ENCODE measurements at places on chromosomes 5 and 9.
A peak's percentile ranks its signal among the peaks of the same experiment; 100 is the strongest.

DNA sequence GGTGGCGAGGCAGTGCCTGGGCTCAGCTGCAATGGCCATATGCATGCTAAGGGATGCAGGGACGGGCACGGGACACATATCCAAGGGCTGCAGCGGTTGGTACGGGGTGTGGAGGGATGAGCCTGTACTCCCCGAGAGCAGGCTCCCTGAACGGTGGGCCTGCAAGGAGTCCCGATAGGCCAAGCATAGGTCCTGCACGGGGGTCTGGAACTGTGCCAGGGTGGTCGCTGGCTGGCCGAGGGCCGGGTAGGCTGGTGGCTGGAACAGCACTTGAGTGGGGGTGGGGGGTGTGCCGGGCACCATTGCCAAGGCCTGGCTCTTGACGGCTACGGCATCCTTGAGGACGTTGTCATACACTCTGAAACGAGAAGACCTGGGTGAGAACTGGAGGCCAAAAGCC, 24.1 kb downstream of the FABP6 start:
- DNase-seq: no peak

- DNase-seq: no peak
These were observed 206.1 kb upstream of the ZNF608 start for GRCh38 chr5:124952566-124952965.

- DNase-seq: no peak
These were observed 10.8 kb upstream of the CCDC69 start for GRCh38 chr5:151234476-151235238.

DNA sequence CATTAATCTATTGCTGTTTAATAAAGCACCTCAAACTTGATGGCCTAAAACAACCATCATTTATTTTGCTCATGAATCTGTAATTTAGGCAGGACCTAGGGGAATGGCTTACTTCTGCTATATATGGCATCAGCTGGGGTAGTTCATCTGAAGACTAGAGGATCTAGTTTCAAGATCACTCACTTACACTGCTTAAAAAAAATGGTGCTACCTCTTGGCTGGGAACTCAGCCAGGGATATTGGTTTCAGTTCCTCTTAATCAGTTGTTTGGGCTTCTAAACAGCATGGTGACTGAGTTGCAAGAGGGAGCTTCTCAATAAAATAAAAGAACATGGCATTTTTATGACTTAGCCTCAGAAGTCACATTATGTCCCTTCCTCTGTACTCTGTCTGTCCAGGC, 142.0 kb downstream of the FAM114A2 start:
- DNase-seq: no peak

DNA sequence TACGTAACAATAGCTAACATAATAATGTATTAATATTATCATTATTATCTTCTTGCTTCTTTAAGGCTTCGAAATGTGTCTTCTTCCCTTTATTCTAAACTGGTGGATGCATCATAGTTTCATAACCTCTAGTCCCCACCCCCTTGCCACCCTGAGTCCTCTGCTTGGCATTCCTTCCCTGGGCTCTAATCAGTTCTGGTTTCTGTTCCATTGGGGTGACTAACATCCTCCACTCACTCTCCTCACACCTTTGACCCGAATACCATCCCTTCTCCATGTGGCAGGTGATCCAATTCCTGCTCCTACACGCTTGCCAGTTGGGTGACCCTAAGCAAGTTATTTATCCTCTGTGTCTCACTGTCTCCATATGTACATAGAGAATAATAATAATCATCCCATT, 286.1 kb downstream of the TRPM3 start:
- DNase-seq: no peak

DNA sequence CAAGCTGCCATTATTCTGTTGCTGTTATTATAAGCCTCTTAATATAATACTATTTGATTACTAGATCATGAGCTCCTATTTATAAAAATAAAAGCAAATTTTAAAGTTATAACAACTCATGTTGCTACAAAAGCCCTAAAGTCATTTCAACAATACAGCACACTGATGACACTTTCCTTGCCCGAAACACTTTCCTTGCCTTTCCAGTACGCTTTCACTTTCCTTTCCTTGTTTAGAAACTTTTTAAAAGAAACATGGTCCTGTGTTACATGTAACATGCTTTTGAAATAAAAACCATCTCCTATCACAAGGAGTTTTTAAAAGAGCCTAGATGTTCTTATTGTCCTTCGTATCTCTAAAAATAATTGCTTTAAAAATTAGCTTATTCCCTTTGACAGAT, 688.4 kb downstream of the PTPRD start:
- no peak for DNase-seq

- DNase-seq: no peak
These were observed 106.2 kb upstream of the TXNDC8 start for GRCh38 chr9:110443866-110444220.

- peak; percentile 24 for DNase-seq
These were observed 83.0 kb upstream of the PRLR start for GRCh38 chr5:35313291-35313690.

DNA sequence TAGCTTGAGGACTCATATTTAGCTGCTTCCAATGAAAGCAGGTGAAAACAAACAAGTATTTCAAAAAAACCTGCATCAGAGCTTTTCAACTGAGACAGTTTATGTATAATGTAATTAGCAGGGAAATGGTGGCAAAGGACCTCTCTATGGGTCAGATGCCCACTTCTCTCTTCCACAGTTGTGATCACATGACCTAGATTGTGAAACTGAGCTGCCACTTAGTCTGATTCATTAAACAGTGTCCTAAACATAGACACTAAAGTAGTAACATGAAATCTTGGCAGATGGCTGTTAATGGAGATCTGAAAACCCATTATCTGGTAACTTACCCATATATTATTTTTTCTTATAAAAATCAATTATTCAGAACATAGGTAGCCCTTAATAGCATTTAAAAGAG, 663.6 kb upstream of the RIOK2 start:
- no peak for DNase-seq

DNA sequence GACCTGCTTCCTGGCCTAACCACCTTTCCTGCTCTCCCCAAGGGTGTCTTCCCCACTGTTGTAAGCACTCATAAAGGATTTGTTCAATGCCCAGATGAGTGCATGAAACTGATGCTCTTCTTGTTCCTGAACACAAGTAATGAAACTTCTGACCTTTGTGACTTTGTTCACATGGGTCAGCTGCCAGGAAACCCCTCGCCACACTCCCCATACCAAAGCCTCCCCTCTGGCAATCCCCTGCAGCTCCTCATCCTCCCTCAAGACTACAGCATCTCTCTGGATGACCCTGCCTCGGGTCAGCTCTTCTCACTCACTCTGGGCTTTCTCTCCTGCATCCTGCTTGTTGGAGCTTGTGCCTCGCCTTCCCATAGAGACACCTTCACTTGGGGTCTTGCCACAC, 72.2 kb upstream of the SPTLC1 start:
- no peak for DNase-seq

- no peak for DNase-seq
These were observed 69.3 kb downstream of the CTSL start for GRCh38 chr9:87795178-87795577.

DNA sequence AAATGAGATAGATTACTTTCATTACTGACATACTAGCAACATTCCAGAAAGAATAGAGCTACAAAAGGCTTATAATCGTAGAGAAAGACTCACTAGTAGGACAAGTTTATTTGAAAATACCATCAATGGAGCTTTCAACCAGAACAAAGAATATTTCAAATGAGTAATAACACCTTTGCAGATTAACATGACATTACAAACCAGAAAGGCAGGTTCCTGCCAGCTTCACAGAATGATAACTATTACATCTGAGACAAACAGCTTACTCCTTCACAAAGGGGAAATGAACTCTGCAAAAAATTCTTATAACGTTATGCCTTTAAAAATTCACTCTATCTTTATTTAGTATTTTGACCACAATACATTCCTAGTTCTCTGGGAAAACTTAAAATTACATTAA, 103.1 kb downstream of the EPB41L4A start:
- DNase-seq: no peak

DNA sequence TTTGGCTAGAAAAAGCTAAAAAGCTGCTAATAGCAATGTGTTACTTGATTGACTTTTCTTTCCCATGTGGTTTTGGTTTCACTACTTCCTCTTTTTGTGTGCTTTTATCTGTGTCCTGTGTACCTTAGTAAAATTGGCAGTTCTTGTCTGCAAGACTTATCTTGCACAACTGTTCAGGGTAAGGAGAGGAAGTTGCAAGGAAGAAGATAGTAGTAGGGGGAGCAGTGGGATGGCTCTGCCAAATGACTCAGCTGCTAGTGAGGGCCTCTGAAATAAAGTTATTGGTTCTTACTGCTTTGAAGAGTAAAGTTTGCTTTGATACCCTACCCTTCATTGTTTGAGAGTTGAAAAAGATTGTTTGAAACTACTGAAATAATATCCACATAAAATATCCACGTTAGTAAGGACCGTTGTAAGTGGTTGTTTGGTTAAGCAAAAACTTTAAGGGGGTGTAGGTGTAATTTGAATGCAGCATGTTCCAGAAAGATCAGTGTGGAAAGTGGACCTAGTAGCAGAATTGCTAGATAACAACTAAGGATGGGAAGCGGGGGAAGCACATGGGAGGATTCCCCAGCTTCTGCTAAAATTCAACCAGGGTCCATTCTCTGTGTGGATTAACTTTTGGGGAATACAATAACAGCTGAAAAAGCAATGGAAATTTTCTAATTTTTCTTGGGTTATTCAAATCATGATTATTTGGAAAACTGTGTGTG, 123.5 kb downstream of the SCAMP1 start:
- no peak for DNase-seq

DNA sequence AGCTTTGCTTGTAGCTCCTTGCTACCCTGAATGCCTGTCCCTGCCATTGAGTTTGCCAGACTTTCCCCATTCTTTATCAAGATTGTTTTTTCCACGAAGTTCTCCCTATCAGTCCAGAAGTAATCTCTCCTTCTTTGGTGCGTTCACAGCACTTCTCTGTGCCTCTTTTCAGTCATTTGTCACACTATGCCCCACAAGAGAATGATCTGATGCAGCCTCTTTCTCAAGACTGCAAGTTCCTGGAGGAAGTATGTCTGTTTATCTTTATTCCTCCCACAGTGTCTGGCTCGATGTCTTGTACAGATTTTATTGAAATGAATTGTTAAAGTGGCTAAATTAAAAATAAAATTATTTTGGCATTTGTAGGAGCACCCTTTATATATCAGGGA, 99.3 kb downstream of the CCDC192 start:
- no peak for DNase-seq

DNA sequence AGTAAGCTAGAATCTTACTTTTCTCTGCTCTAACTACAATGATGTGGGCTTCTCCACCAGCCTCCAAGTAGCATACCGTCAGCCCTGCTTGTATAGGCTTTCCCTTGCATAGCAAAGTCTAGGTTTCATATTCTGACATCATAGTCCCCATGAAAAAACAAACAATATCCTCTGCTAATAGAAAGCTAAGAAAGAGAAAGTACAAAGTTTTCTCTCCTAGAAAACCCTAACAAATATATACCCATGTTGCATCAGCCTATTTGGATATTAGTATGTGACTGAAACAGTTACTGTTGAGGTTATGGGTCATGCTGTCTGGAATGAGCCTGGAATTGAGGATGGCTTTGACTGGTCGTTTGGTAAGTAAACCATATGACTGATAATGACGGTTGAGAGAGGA, 1696.0 kb downstream of the MAT2B start:
- DNase-seq: no peak

DNA sequence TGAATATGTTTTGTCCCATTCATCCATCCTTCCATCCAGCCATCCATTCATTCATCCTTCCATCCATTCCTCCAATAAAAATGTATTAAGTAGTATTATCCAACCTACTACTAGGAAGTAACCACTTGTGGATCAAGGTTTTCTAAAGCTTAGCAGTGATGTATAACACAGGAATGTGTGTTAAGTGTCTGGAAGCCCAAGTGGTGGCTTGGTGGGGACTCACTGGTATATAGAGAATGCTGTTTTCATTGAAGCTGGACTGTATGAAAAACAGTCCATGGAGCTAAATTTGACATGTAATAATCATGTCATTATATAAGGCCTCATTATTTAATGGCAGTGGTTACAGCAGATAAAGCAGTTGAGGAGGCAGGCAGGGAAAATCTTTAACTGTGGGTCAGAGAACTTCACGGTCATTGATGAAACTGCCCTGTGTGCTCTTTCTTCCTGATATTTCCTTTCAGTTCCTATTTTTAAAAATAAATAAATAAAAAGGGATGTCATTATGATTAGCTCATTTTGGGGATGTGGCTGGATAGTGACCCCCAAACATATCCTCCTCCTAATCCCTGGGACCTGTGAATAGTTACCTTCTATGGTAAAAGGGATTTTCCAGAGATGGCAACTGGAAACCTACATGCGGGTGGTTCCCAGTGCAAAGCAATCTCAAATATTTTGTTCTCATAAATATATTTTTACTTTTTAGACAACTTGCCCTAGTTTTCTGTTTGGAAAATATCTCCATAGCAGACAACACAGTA, 82.3 kb downstream of the DAPK1 start:
- DNase-seq: no peak

DNA sequence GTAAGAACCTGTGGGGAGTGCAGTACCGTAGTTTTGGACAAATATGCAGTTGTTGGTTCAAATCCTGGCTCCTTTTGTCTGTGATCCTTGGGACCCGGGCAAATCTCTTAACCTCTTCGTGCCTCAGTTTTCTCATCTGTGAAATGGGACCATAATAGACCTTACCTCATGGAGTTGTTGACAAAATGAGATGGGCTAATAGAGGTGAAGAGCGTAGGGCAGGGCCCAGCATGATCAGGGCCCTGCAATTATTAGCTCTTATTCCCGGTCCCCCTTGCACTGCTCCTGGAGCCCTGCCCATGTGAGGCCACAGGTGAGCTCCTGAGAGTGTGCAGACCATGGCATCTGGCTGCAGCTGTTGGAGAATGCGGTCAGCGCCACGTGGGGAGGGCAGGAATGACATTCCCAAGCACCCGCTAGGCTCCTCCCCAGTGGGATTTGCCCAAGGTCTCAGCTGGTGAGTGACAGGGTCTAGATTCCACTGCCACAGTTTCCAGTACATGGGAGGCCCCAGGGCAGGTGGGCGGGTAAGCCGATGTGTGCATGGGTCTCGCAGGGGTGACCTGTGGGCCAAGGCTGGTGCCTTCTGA, 41.0 kb downstream of the NEK6 start:
- DNase-seq: no peak

DNA sequence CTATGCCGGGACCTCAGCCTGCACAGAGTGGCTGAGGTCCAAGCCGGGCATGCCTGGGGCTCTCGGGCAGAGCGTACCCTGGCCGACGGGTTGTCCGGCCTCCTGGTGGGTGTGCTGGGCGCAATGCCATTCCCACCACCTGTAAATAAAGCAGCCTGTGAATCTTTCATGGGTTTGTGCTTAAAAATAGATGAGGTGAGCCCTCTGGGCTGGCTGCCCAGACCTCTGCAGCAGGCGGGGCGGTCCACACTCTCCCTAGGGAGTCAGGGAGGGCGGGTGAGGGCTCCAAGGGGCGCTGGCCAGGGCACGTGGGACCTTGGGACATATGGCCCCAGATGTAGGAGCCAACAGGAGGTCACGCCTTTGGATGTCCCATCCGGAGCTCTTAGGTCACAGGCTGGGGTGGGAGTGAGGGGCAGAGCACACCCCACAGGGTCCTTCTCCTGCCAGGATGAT, 3.6 kb upstream of the AGPAT2 start:
- DNase-seq: no peak

- DNase-seq: no peak
These were observed 3.1 kb upstream of the STOM start for GRCh38 chr9:121373011-121373729.

GRCh38 chr9:137703842-137704508, 85.2 kb downstream of the EHMT1 start:
- no peak for DNase-seq

- no peak for DNase-seq
These were observed 1.3 kb downstream of the BRD3 start for GRCh38 chr9:134066526-134066912.

- no peak for DNase-seq
These were observed 3.6 kb upstream of the UIMC1 start for GRCh38 chr5:177010153-177010552.

- DNase-seq: no peak
These were observed 94.8 kb downstream of the ARRDC3 start for GRCh38 chr5:91288118-91288916.

All from T1000 (cell line).